ENCODE measurements at places on chromosomes 3 and 15. TPM values are rescaled to one million over a fixed set of nuclear protein-coding genes. Genes with fewer than 3 reads are reported as not detected.

DNA sequence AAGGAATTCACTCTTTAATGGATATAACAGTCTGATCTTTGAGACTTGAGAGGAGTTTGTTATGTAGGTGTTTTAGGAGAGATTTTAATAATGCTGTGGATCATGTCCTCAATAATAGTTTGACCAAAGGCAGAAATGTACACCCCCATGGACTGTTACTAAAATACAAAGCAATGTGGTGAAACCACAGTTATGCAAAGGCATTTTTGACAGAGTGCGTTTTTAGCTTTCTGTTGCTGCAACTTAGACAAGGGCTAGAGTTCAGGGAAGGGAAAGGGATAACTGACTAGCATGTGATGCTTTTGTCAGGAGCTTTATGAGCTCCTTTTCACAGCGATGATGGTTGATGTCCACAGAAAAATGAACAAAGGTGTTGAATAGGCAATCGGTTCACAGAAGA, 3.6 kb upstream of the STARD5 start:
- 0 out of 2 replicates have a peak, but pooled peaks cover 3% of the 10 kb centered on the region for H3K27me3 ChIP-seq
- no peaks in the 10 kb centered on the region for H3K36me3 ChIP-seq
- H3K4me1 ChIP-seq, result peaks cover 2% of the 10 kb centered on the region

DNA sequence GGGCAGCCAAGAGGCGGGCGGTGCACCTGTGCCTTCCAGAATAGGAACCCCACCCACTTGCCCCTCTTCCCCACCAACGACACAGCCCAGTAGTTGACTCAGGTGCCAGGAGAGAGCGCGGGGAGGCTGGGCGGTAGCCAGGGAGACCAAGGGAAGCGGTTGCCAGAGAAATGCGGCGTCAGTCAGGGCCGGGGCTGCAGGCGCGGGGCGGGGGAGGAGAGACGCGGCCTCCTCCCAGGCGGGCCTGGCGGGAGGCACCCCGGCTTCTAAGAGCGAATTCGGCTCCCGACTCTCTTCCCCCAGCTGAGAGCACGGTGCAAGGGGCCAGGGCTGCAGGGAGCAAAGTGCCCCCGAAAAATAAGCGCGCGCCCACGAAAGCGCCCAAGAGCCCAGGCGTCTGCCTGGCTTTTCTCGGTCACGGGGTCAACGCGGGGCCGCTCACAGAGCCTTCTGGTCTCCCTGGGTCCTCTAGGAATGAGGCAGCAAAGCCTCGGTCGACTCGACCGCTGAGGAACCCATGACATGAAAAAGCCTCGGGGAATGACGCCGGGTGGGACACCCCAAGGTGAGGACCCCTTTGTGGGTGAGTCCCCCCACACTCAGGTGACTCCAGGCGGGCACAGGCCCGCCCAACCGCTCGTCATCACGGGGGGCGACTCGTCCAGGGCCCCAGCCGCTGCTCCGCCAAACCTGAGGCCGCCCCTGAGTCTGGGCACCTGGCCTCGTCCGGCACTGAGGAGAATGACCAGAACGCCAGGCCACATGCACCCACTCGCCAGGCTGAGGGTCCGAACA, 716 bp downstream of the CPEB1 start:
- no peak overlapping the region for H3K27ac ChIP-seq
- H3K4me1 ChIP-seq, result peaks cover 5% of the 10 kb centered on the region
- H3K4me3 ChIP-seq, result no peak overlapping the region
- peaks cover 55% of the 10 kb centered on the region for H3K27me3 ChIP-seq
- no peaks in the 10 kb centered on the region for H3K36me3 ChIP-seq

DNA sequence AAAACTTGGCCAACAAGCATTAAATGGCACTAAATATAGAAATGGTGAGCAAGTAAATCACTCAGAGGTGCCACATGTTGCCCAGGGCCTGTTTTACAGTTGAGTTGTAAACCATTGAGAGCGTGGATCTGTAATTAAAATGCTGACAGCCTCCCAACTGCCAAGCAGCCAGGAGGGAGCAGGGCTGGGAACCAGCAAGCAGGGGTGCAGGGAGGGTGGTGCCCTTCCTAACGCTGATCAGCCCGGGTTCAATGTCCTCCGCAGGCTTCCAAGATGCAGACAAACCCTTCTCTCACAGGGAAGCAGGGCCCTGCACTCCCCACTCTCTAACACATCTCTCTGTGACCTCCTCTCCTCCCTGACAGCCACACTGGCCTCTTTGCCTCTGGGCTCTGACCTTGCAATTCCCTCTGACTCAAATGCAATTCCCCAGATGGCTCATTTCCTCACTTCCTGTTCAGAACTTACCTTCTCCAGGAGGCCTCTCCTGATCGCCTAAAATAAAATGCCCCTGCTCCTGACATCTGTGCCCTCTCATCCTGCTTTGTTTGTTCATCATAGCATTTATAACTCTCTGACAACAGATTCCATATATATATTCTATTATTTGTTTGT, 40.0 kb downstream of the WNT7A start:
- no peak for DNase-seq
- H3K4me1 ChIP-seq, result no peaks in the 10 kb centered on the region
- no peak overlapping the region for H3K27ac ChIP-seq
- no peaks in the 10 kb centered on the region for H3K27me3 ChIP-seq
- H3K36me3 ChIP-seq, result no peaks in the 10 kb centered on the region

GRCh38 chr15:101012326-101013200, 93.4 kb downstream of the LRRK1 start:
- peaks cover 4% of the 10 kb centered on the region for H3K4me1 ChIP-seq
- H3K36me3 ChIP-seq, result no peaks in the 10 kb centered on the region
- no peak overlapping the region for H3K27ac ChIP-seq
- H3K27me3 ChIP-seq, result no peaks in the 10 kb centered on the region
- no peak overlapping the region for H3K4me3 ChIP-seq
- peak; percentile 46 for DNase-seq

DNA sequence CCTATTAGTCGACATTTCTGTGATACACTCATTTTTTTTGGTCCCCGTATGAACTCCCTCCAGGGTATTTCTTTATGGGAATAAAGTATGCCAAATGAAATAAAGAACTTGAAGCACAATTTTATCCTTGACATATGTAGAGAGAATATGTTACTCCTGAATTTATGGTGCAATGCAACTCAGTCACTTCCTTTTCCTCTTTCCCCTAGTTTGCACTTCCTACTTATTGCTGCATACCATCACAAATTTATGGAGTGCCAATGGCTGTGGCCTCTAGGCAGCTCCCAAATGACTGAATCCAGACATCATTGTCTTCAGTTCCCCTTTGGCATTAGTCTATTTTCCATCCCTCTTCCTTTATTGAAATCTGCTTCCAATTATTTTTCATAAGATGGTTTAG, 403.5 kb downstream of the FHIT start:
- no peaks in the 10 kb centered on the region for H3K4me1 ChIP-seq
- H3K4me3 ChIP-seq, result no peak overlapping the region
- H3K36me3 ChIP-seq, result no peaks in the 10 kb centered on the region
- no peaks in the 10 kb centered on the region for H3K27me3 ChIP-seq
- H3K27ac ChIP-seq, result no peak overlapping the region

The LRRC31 gene
- total RNA-seq, result not detected

The CPNE9 gene
- total RNA-seq, result 4.4 TPM

Data from H1 (cell line).